ENCODE measurements at places on chromosomes 2 and 18.

GRCh38 chr2:20579866-20580265 lies 71.0 kb downstream of the HS1BP3 start:
- no peak for DNase-seq

DNA sequence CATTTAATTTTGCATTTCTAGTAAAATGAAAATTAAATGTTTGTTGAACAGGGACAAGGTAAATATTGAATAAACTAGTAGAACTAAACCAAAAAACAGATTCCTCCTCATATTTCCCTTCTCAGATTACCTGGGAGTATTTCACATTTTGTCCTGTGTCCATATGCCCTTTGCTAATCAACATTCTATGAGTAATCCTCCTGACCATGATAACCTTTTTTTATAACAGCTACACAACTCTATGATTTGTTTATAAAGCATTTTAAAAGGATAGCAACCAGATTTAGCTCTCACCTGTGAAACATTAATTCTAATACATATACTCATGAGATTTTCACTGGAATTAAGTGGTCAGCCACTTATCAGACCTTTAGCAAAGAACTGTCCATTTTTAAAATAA lies 7.1 kb upstream of the DSG2 start:
- no peak for DNase-seq

GRCh38 chr2:128307595-128307994 lies 11.1 kb downstream of the HS6ST1 start:
- no peak for DNase-seq

DNA sequence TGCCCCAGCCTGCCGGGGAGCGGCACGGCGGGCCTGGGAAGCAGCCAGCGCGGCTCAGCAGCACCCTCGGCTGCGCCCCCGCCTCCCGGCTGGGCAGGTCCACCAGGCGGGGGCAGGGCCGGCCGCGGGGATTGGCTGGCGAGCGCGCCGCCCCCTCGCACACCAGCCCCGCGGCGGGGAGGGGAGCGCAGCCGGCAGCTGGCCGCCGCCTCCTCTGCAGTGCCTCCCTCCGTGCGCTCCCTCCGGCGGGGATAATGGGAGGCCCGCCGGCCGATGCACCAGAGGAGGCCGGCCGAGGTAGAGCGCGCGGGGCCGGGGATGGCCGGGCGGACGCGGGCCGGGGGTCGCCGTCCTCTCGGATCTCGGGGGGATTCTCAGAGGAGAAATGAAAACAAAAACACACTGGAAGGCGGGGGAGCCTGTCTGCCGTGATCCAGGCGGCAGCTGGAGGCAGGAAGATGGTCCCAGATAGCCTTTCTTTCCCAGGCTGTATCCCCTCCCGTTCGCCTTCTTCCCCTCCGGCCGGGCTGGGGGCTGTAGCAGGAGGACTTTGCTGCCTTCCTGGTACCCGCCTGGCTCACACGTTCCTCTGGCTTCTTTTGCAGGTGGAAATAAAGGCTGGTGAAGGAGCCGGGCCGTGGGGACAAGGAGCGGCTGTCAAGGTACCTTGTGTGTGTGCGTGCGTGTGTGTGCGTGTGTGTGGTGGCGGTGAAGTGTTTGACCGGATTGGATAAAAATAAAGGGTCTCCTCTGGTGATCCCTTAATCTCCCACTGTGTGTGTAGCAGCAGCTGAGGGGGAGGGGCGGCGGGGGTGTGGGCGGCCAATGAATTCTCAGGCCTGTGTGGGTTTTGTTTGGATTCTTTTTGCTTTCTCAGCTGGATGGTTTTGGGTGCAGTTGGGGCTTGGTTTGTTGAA lies 18.1 kb downstream of the TET3 start:
- no peak for DNase-seq

GRCh38 chr2:173550143-173550542 lies 195.5 kb downstream of the CDCA7 start:
- no peak for DNase-seq
